MM.1S (cell line): ENCODE measurements at places on chromosomes 13 and 19.
A peak's percentile ranks its signal among the peaks of the same experiment; 100 is the strongest.

GRCh38 chr13:41006978-41007743, 12.0 kb downstream of the ELF1 start:
- peaks cover 51% of the 10 kb centered on the region for H3K4me1 ChIP-seq
- DNase-seq = no peak
- H3K4me3 ChIP-seq = no peak overlapping the region; the same call in 1 of the 2 replicates
- H3K36me3 ChIP-seq = no peaks in the 10 kb centered on the region
- H3K27ac ChIP-seq = peak overlapping the region; percentile 91; the same call in 1 of the 2 replicates

DNA sequence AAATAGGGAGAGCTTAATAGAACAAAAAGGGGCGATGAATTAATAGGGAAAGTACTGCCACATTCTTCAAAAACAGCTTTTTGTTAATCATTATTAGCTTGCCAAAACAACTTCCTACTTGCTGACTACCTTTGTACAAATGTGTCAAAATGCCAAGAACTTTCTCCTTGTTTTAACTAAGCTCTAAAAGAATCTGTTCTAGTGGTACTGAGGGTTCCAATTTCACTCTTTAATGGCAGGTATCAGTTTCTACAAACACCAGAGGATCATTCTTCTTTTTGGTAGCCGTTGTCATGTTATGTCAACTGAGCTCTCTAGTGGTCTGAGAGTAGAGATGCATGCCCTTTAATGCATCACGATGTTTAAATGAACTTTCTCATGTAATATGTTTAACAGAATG, 29.4 kb upstream of the FBXL3 start:
- peaks cover 13% of the 10 kb centered on the region; the same call in 1 of the 2 replicates for H3K36me3 ChIP-seq
- DNase-seq = no peak
- no peaks in the 10 kb centered on the region for H3K27me3 ChIP-seq
- H3K4me3 ChIP-seq = no peak overlapping the region
- no peak overlapping the region for H3K27ac ChIP-seq

- no peak overlapping the region for H3K4me3 ChIP-seq
- no peak overlapping the region for H3K27ac ChIP-seq
- no peaks in the 10 kb centered on the region for H3K4me1 ChIP-seq
- H3K36me3 ChIP-seq = no peaks in the 10 kb centered on the region
- no peaks in the 10 kb centered on the region for H3K27me3 ChIP-seq
- DNase-seq = no peak
Observed at GRCh38 chr13:43273362-43273761, 250.0 kb downstream of the DNAJC15 start.

DNA sequence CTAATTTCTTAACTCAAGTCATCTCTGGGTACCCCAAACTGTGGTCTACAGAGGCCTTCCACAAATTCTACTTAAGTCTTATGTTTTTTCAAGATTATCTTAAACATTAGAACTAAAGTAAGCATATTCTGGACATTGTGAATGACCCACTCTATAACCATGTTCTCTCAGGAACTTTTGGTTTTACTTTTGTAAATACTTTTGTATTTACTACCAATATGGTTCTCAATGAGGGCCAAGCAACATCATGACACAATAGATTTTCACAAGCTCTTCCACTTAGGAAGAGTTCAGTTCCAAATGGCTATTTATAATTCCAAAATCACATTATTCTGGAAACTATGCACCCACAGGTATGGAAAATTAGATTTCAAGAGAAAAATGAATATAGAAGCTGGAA, 10.8 kb downstream of the DIAPH3 start:
- H3K4me3 ChIP-seq = no peak overlapping the region
- H3K4me1 ChIP-seq = no peaks in the 10 kb centered on the region
- no peaks in the 10 kb centered on the region for H3K36me3 ChIP-seq
- no peak overlapping the region for H3K27ac ChIP-seq
- H3K27me3 ChIP-seq = no peaks in the 10 kb centered on the region

DNA sequence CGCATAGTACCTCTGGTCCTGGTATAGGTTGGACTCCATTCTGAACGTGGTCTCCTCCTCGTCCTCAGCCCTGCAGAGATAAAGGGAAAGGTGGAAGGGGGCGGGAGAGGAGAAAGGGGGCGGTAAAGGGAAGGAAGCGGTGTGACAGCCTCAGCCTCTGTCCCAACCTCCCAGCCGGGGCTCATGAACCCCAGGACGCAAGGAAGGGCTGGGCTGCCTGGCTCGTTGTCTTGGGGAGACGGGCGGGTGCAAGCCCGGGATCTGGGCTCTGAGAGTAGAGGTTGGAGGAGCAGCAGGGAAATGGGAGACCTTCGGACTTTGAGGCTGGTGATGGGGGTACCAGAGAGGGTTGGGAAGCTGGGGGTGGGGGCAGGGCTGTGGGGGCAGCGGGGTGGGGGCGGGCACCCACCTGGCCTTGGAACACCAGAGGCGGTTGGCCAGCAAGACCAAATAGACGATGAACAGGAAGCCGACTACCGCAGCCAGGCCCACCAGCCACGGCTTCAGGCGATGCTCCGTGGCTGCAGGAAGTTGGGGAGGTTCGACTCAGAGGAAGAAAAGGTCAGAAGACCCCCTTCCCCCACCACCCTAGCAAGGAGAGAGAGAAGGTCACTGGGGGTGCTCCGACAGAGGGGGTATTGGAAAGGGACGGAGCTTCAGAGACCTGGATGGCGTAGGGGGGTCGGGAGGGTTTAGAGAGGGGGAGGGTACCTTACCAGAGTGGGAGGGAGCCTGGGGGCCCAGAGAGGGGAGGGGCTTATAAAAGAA, 1.7 kb downstream of the SMIM24 start:
- H3K27me3 ChIP-seq = peaks cover 88% of the 10 kb centered on the region
- no peak for DNase-seq
- H3K4me3 ChIP-seq = no peak overlapping the region
- no peaks in the 10 kb centered on the region for H3K4me1 ChIP-seq
- H3K36me3 ChIP-seq = no peaks in the 10 kb centered on the region
- H3K27ac ChIP-seq = no peak overlapping the region

DNA sequence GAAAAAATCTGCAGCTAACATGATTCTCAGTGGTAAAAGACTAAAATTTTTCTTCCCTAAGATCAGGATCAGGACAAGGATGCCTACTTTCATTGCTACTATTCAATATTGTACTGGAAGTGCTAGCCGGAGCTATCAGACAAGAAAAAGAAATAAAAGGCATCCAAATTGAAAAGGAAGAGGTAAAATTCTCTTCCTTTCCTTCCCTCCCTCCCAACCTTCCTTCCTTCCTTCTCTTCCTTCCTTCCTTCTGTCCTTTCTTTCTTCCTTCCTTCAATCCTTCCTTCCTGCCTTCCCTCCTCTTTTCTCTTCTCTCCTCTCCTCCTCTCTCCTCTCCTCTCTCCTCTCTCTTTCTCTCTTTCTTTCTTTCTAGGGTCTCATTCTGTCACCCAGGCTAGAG, 26.7 kb upstream of the LRP3 start:
- no peak overlapping the region for H3K27ac ChIP-seq
- H3K4me1 ChIP-seq = no peaks in the 10 kb centered on the region
- H3K4me3 ChIP-seq = no peak overlapping the region

GRCh38 chr13:32491028-32491427, 47.6 kb downstream of the N4BP2L2 start:
- H3K4me3 ChIP-seq = no peak overlapping the region
- H3K27ac ChIP-seq = no peak overlapping the region
- no peaks in the 10 kb centered on the region for H3K27me3 ChIP-seq
- no peaks in the 10 kb centered on the region for H3K4me1 ChIP-seq

- H3K36me3 ChIP-seq = peaks cover 2% of the 10 kb centered on the region; the same call in 1 of the 2 replicates
- no peak for DNase-seq
- H3K27ac ChIP-seq = no peak overlapping the region
- no peaks in the 10 kb centered on the region for H3K27me3 ChIP-seq
- no peak overlapping the region for H3K4me3 ChIP-seq
- H3K4me1 ChIP-seq = peaks cover 12% of the 10 kb centered on the region
Observed at GRCh38 chr19:1945899-1946298, 4.9 kb downstream of the CSNK1G2 start.

GRCh38 chr19:34588249-34588648, 88.7 kb downstream of the SCGB2B2 start:
- H3K27me3 ChIP-seq = no peaks in the 10 kb centered on the region
- no peak overlapping the region for H3K27ac ChIP-seq
- no peaks in the 10 kb centered on the region for H3K4me1 ChIP-seq
- H3K36me3 ChIP-seq = no peaks in the 10 kb centered on the region

GRCh38 chr13:108508263-108508662, 121.1 kb upstream of the MYO16 start:
- DNase-seq = no peak
- no peak overlapping the region for H3K4me3 ChIP-seq
- no peaks in the 10 kb centered on the region for H3K27me3 ChIP-seq
- H3K36me3 ChIP-seq = no peaks in the 10 kb centered on the region
- no peaks in the 10 kb centered on the region for H3K4me1 ChIP-seq
- no peak overlapping the region for H3K27ac ChIP-seq

- no peak overlapping the region for H3K27ac ChIP-seq
- DNase-seq = no peak
- no peak overlapping the region for H3K4me3 ChIP-seq
- no peaks in the 10 kb centered on the region for H3K4me1 ChIP-seq
Observed at GRCh38 chr13:52845766-52846566, 2.5 kb downstream of the PCDH8 start.

GRCh38 chr13:104895521-104895920, 1639.9 kb downstream of the EFNB2 start:
- no peaks in the 10 kb centered on the region for H3K4me1 ChIP-seq
- no peaks in the 10 kb centered on the region for H3K36me3 ChIP-seq
- DNase-seq = no peak
- no peak overlapping the region for H3K4me3 ChIP-seq
- no peaks in the 10 kb centered on the region for H3K27me3 ChIP-seq

DNA sequence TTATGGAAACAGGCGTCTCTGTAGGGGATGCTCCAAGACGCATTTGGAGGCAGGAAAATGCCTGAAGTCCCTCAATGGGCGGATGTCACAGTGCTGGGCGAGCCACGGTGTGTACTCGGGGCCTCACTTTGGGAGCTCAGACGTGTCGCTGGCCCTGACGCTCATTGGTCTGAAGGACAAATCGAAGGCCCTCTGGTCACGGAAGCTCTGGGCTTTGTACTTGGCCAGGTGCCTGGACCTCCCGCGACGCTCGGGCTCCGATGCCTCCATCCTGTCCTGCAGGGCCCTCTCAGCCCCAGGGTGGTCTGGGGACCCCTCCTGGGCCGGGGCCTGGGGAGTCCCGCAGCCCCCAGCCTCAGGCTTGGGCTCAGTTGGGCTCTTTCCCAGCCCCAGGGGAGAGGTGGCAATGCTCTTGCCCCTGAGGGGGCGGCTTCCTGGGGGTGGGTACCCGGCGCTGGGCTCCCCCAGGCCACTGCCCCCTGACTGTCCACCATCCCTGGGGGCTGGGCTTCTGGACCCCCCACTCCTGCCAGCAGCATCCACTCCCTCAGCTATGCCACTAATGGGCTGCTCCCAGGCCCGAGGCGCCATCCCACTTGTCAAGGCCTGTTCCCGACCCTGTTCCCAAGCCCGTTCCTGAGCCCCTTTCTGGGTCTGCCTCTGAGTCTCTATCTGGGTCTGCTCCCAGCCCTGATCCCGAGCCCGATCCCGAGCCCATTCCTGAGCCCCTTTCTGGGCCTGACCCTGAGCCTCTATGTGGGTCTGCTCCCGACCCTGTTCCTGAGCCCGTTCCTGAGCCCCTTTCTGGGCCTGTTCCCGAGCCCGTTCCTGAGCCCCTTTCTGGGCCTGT, 39.5 kb upstream of the GRTP1 start:
- H3K4me3 ChIP-seq = no peak overlapping the region
- H3K27me3 ChIP-seq = peaks cover 94% of the 10 kb centered on the region
- no peaks in the 10 kb centered on the region for H3K36me3 ChIP-seq
- H3K27ac ChIP-seq = no peak overlapping the region

GRCh38 chr13:50291611-50292010, 276.4 kb downstream of the KCNRG start:
- no peak overlapping the region for H3K4me3 ChIP-seq
- no peak for DNase-seq
- H3K4me1 ChIP-seq = no peaks in the 10 kb centered on the region
- no peak overlapping the region for H3K27ac ChIP-seq

- no peak for DNase-seq
- no peak overlapping the region for H3K27ac ChIP-seq
- no peaks in the 10 kb centered on the region for H3K36me3 ChIP-seq
- H3K4me3 ChIP-seq = no peak overlapping the region
- H3K4me1 ChIP-seq = 0 out of 2 replicates have a peak, but pooled peaks cover 7% of the 10 kb centered on the region
- no peaks in the 10 kb centered on the region for H3K27me3 ChIP-seq
Observed at GRCh38 chr19:869245-870177, 10.0 kb downstream of the CFD start.

GRCh38 chr19:35903550-35904179, 1.3 kb downstream of the HCST start:
- H3K27ac ChIP-seq = no peak overlapping the region
- H3K4me1 ChIP-seq = peaks cover 7% of the 10 kb centered on the region
- no peaks in the 10 kb centered on the region for H3K36me3 ChIP-seq
- peaks cover 36% of the 10 kb centered on the region for H3K27me3 ChIP-seq
- H3K4me3 ChIP-seq = peak overlapping the region; percentile 63

- H3K4me1 ChIP-seq = no peaks in the 10 kb centered on the region
- H3K36me3 ChIP-seq = no peaks in the 10 kb centered on the region
- no peak overlapping the region for H3K4me3 ChIP-seq
- H3K27ac ChIP-seq = no peak overlapping the region
- H3K27me3 ChIP-seq = no peaks in the 10 kb centered on the region
Observed at GRCh38 chr13:49214917-49215376, 5.2 kb upstream of the MLNR start.

DNA sequence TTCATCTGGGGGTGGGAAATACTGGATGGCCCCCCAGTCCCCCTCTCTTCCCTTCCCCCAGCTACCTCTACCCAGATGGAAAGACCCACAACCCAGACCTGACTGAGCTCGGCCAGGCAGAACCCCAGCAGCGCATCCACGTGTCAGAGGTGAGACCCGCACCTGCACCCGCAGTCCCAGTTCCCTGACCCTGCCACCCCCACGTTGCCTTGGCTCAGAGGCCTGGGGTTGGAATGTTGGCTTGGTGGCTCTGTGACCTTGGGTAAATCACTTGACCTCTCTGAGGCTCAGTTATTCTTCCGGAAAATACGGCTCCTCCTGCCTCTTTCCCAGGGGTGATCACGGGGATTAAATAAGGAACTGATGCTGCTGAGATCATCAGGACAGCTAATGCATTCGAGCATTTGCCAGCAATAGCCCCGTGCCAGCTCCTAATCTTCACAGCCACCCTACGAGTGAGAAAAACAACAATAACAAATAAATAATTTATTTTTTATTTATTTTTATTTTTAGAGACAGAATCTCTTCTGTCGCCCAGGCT, 12.3 kb downstream of the CBLC start:
- no peaks in the 10 kb centered on the region for H3K4me1 ChIP-seq
- DNase-seq = no peak
- H3K27me3 ChIP-seq = peaks cover 4% of the 10 kb centered on the region

- no peaks in the 10 kb centered on the region for H3K36me3 ChIP-seq
- no peaks in the 10 kb centered on the region for H3K4me1 ChIP-seq
- H3K4me3 ChIP-seq = no peak overlapping the region
- H3K27ac ChIP-seq = no peak overlapping the region
Observed at GRCh38 chr19:1836458-1837221, 11.6 kb downstream of the REXO1 start.

DNA sequence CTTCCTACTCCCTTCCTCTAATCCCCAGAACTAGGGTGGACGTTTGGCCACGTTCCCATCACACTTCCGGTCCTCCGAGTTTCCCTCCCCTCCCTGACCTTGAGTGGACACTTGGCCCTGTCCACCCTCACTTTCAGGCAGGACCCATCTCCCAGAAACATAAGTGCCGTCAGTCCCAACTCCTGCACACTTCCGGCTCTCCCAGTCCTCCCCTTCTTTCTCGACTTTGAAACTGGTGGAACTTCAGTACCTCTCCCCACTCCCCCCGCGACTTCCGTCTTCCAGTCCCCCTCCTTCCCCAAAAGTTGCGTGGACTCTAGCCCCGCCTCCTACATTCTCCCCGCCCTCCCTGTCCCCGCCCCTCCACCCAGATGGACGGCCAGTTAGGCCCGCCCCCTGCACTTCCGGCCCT, 278 bp upstream of the ZNF274 start:
- 0 out of 2 replicates have a peak, but pooled peaks cover 4% of the 10 kb centered on the region for H3K4me1 ChIP-seq
- no peaks in the 10 kb centered on the region for H3K36me3 ChIP-seq
- H3K27ac ChIP-seq = peak overlapping the region; percentile 97; the same call in 1 of the 2 replicates
- H3K27me3 ChIP-seq = no peaks in the 10 kb centered on the region
